ENCODE measurements at places on chromosomes 11 and 22. TPM values are rescaled to one million over a fixed set of nuclear protein-coding genes. Genes with fewer than 3 reads are reported as not detected.

NELL1 gene
- total RNA-seq, result not detected

PLAAT5 gene
- 0.78 TPM for total RNA-seq

SIDT2 gene
- total RNA-seq, result 31.8 TPM

LRRC56 gene
- total RNA-seq, result 2.2 TPM

A4GALT gene
- 19.5 TPM for total RNA-seq

CABP7 gene
- total RNA-seq, result not detected

SPTBN2 gene
- 0.45 TPM for total RNA-seq

ACO2 gene
- 119 TPM for total RNA-seq

TMPRSS13 gene
- 15.6 TPM for total RNA-seq

NPAS4 gene
- not detected for total RNA-seq

ALDH3B1 gene
- total RNA-seq, result 3.0 TPM

TYR gene
- not detected for total RNA-seq

DBX1 gene
- total RNA-seq, result not detected

CAPN5 gene
- 4.3 TPM for total RNA-seq

YPEL4 gene
- not detected for total RNA-seq

RBMXL2 gene
- total RNA-seq, result not detected

GVQW3 gene
- 2.8 TPM for total RNA-seq

C11orf16 gene
- not detected for total RNA-seq

APOL3 gene
- 49.6 TPM for total RNA-seq

ANO1 gene
- total RNA-seq, result 29.8 TPM

SC5D gene
- total RNA-seq, result 40.7 TPM

C11orf97 gene
- not detected for total RNA-seq

EMID1 gene
- 17.2 TPM for total RNA-seq

VSTM5 gene
- total RNA-seq, result not detected

FGF19 gene
- total RNA-seq, result not detected

OR5A1 gene
- total RNA-seq, result 0.05 TPM

LYVE1 gene
- total RNA-seq, result 185 TPM

IGF2 gene
- 9.9 TPM for total RNA-seq
